ENCODE measurements at places on chromosomes 3 and 15. TPM values are rescaled to one million over a fixed set of nuclear protein-coding genes. Genes with fewer than 3 reads are reported as not detected.

DNA sequence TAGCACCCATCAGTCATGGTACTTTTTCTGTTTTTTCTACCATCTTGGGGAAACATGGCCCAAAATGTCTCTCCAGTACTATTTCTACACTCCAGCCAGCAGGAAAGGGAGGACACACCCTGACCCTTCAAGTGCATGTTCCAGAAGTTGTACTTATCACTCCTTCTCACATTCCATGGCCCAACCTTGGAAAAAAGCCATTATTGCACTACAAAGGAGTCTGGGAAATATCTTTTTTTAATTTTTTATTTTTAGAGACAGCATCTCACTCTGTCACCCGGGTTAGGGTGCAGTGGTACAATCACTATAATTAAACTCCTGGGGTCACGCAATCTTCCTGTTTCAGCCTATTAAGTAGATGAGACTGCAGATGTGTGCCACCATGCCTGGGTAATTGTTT, 100.0 kb upstream of the PPP2R3A start:
- DNase-seq: no peak

GRCh38 chr3:49992326-49992725, 52.4 kb downstream of the RBM6 start:
- DNase-seq: no peak

LRTM1 gene
- not detected for total RNA-seq

DNA sequence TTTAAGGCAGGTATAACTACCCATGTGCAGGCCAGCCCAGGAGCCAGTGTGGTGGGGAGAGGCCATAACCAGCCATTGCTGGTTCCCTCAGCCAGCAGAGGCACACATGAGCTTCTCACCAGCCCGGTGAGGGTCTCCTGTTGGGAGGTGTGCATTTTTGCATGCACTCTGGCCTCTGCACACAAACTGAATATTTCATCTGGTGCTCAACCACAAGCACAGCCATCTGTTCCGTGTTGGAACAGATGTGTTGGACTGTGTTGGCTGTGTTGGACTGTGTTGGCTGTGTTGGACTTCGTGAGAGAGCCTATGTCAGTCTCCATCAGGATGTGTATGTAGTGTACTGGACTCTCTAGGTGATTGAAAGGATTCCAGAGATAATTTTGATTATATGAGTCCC, 67.2 kb downstream of the RPL39L start:
- no peak for DNase-seq

DNA sequence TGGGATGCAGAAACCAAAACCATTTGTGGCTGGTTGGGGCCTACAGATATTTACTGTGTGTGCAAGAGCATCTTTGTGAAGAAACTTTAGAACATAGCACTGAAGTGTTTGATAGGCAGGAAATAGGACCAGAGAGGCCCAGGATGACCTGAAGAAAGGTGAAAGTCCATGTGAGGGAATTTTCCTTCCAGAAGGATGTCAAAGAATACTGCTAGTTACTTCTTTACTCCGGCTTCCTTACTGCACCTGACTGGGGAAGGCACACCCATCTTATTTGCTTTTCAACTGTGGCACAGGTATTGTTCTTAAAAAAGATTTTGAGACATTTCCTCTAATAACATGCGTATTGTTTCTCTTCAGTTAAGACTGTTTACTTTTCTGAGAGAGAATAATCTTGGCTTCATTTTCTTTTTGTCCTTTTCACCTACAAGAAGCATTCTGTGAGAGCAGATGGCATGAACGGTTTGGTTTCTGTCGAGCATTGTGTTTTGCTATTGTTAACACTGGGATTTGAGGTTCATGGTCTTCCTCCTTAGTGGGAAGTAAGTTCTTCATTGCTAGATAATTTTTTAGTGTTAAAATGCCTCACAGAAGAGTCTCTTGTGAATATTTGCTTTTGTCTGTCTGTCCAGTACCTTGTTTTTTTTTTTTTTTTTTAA, 71.5 kb downstream of the SLCO3A1 start:
- no peak for DNase-seq

CA12 gene
- 36.7 TPM for total RNA-seq

DNA sequence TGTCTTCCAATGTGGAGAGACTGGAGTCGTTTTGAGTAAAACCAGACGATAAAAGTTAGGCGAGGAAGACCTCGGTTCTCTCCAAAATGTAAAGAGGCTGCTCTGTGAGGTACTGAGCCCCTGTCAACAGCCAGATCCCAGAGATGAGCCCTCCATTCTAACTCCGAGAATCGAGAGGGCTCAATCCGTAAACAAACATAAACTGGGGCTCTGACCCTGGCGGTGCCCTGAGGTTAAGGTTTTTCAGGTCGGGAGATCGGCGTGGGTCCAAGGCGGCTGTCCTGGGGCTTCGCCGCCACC, 417 bp downstream of the TBCCD1 start:
- no peak for DNase-seq

DNA sequence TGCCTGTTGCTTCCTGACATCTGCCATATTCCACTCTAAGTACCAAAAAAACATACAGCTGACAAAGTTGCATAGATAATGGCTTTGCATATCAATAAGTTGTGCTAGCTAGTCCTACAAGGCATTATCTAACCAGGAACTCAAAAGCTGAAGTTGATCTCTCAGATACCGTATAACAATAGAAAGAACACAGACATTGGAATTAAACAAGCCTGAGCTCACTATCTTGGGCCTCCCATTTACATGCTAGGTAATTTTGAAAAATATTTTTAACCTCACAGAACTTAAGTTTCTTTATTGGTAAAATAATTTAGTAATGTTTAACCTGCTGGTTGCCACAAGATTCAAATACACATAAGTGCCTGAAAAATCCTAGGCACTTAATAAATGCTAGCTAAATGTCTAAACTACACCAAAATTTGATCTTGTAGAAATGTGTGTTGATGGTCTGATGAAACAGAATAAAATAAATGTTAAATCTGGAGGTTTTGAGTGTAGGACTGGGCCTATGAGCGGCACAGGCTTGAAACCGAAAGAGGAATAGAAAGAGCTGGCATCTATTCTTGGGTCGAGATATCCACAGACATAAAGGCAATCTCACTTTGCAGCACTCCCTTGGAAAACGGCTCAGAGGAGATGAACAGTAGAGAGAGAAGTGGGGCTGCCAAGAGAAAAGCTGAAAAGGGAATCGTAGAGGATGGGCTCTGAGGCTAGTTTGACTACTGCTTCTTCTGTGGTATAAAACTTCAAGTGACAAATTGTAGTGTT, 29.9 kb upstream of the TTC14 start:
- DNase-seq: no peak

GRCh38 chr15:98292442-98293240, 332.1 kb downstream of the ARRDC4 start:
- DNase-seq: no peak

CHRFAM7A gene
- total RNA-seq: 8.3 TPM

- DNase-seq: no peak
Measured at GRCh38 chr3:102580760-102581159, 145.9 kb downstream of the ZPLD1 start.

DNA sequence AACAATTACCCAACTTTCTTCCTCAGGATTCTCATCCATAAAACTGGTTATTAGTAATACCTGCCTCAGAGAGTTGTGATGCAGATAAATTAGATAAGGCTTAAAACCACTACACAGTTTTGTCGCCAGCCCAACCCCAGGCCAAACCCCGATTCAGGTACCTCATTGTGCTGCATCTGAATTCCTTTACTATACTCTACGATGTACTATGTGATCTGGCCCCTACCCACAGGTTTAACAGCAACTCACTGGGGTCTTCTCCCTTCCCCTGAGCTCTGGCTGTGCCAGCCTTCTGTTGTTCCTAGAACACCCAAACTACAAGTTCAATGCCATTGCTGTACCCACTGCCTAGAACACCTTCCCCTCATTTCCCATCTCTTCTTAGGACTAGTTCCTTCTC, 64.6 kb downstream of the MYO5A start:
- no peak for DNase-seq

DNA sequence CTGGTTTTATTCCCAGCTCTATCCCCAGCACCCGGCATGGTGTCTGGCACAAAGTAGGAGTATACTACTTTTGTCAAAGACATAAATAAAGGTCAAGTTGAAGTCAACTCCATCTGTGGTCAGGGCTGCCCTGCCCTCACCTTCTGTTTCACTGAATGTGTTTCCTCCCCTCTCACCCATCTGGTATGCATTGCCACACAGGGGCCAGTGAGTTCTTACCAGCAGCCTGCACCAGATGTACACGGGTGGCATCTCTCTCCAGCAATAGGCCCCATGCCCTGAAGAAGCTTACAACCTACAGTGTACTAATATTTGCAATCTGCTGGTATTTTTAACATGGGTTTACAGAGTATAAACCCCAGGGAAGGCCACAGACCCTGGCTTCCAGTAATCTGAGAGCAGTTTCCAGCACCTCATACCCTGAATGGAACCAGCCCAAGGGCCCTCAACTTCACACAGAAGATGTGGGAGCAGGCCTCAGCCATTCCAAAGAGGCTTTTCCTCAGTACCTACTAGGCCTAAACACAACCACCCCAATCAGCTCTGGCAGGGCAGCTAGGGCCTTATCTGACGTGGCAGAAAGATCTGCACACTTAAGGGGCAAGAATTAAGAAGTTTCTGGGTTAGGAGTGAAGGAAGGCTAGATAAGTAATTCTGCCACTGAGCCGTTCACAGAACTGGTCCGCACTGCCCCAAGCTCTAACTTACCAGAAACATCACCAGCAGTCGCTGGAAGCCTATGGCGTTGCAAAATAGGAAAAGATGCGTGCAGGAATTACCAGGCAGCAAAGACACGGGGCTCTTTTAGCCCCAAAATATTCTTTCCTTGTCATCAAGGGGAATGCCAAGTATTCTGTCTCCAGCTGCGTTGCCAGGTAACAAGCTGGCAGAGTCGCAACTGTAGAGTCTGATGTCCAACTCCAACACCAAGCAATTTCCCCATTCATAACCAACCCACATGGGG, 2.1 kb downstream of the IDH2 start:
- DNase-seq: peak; percentile 82

HESX1 gene
- 0.83 TPM for total RNA-seq

GRCh38 chr3:15096046-15096445, 2.9 kb downstream of the RBSN start:
- no peak for DNase-seq

SPINK8 gene
- not detected for total RNA-seq

- no peak for DNase-seq
Measured at GRCh38 chr3:44957986-44958385, 18.0 kb downstream of the ZDHHC3 start.

DNA sequence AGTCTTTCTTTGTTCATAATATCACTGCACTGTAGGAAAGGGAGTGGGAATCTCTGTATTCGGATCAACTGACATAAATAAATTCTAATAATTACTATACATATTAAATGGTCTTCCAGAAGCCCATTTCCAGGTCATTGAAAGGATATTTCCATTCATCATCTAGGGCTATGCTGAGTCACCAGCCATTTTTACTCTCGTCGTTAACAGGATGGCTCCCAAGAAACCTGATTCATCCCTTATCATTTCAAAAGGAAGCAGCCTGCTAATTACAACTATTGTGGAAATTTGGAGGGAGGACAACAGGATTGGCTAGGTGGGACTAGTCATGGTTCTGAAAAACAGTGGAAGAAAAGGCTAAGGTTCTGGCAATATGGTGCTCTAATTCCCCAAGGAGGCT, 13.6 kb downstream of the GMNC start:
- no peak for DNase-seq

EFHB gene
- total RNA-seq: 0.90 TPM

- no peak for DNase-seq
Measured at GRCh38 chr15:38186507-38186906, 66.1 kb upstream of the SPRED1 start.

SEC61A1 gene
- 199 TPM for total RNA-seq

GRCh38 chr3:179880868-179881267, 155.9 kb downstream of the PEX5L start:
- DNase-seq: no peak

DNA sequence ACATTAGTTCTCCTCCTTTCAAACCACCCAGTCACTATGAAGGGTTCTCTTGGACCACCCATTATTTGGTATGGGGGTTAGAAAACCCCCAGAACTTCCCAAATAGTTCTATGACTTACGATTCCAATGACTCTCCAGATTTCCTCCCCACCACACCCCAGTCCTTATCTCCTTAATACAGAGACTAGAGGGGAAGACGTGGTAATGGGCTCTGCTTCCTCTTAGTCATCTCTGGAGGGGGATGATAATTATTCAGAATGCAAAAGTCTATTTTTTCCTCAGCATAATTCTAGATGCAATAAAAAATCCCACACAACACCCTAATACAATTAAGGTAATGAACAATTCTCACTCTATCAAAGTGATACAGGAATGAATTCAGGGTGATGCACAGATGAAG, 48.9 kb upstream of the CFAP161 start:
- DNase-seq: no peak

DNA sequence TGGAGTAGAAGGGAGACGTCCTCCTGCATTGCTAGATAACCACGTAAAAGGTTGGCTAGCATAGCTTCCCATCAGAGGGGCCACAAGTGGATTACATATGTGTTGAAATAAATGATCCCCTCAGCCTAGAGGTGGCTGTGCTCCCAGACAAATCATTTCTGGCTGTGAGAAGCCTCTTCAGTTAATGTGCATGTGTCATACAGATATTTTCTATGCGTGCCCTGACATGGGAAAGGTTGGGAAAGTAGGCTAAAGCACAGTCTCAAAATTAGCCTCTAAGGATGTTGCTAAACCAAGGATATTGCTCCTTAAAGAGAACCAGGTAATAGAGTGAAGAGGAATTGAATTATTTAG, 17.8 kb downstream of the USP3 start:
- no peak for DNase-seq

SMCO1 gene
- not detected for total RNA-seq

DNA sequence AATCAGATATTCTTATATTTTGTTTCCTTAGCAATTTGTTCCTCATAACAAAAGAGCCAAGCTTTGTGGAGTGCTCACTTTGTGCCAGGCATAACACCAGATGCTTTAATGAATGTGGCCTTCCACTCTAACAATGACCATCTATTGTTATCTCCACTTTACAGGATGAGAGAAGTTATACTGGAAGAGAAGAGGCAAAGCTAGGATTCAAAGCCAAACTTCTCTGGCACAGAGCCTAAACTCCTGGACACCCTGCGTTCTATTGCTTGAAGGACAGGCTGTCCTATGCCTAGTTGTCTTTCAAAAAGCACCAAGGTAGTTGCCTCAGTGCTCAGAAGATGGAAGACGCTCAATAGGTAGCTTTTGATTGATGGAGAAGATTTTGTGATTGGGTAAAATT, 123.2 kb upstream of the FEZF2 start:
- DNase-seq: no peak

DNA sequence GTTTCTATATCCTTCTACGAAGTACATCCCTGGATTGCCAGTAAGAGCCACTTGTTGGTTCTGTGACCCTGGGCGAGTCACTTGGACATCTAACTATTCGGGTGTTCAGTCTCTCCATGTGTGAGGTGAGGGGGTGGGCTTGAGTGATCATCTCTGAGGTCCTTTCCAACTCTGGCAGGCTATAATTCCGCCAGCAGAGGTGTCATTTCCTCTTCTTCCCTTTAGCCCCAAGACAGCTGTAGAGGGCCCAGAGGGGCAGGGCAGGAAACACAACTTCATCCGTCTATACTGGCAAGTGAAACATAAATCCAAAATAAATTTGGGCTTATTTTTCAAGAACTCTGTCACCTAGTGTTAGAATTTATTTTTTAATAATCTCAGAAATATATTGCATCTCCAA, 38.1 kb downstream of the C2CD4A start:
- DNase-seq: no peak

ZIC1 gene
- 8.7 TPM for total RNA-seq

IL17RB gene
- total RNA-seq: 0.46 TPM

CFAP91 gene
- 6.2 TPM for total RNA-seq

XCR1 gene
- total RNA-seq: 0.37 TPM

Measured in posterior vena cava (tissue), 2 donors.